Vein endothelial cell (primary cell): ENCODE measurements at places on chromosomes 4 and X. TPM values are rescaled to one million over a fixed set of nuclear protein-coding genes. Genes with fewer than 3 reads are reported as not detected.

The SLC30A9 gene
- total RNA-seq: 51.3 and 54.6 TPM in 2 replicates

The MAGT1 gene
- 83.3 and 118 TPM in 2 replicates for total RNA-seq

The PLAC1 gene
- 0.33 TPM in 1 of 2 replicates, not detected in the other for total RNA-seq

The GAGE13 gene
- not detected in 2 replicates for total RNA-seq

The C4orf50 gene
- total RNA-seq: not detected in 2 replicates

The RASL11B gene
- total RNA-seq: not detected in 2 replicates
